Stimulated activated CD8-positive, alpha-beta memory T cell treated with anti-CD3 and anti-CD28 coated beads, Interleukin-7, amount 100 ng/mL, for 4 hours (primary cell): ENCODE measurements at places on chromosomes 6 and 20.
A peak's percentile ranks its signal among the peaks of the same experiment; 100 is the strongest.

DNA sequence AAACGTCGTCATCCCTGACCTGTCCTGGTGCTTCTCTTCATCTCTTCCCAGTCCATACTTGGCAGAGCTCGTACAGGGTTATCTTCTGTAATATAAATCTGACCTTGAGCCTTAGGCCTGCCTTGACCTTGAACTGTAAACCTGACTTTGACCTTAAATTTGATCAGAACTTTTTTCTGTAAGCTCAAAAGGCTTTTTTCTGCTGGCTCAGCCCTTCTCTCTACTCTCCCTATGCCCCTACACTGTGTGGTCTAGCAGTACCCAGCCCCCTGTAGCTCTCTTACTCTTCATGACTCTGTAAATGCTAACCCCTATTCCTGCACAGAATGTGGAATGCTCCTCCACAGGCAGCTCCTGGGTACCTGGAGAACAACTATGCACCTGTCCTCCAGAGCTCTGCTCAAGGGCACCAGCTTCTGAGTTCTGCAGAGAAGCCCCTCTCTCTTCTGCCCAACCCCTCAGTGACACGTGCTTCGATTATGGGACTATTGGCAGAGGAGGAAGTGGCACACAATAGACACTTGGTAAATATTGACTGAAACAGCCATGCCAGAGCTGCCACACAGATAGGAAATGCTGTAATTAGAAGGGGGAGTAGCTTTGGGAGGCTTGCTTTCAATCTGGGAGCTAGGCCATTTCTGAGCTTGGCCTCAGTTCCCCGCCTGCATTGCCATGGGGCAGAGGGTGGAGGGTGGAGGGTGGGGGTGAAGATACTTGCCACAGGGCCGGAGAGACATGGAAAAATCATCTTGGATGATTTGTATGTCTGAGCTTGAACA is 15.4 kb downstream of the SNPH start:
- no peak for DNase-seq

- DNase-seq = no peak
Observed at GRCh38 chr20:15564981-15565380, 1008.3 kb downstream of the KIF16B start.

- no peak for DNase-seq
Observed at GRCh38 chr6:135675862-135676261, 175.6 kb upstream of the PDE7B start.

DNA sequence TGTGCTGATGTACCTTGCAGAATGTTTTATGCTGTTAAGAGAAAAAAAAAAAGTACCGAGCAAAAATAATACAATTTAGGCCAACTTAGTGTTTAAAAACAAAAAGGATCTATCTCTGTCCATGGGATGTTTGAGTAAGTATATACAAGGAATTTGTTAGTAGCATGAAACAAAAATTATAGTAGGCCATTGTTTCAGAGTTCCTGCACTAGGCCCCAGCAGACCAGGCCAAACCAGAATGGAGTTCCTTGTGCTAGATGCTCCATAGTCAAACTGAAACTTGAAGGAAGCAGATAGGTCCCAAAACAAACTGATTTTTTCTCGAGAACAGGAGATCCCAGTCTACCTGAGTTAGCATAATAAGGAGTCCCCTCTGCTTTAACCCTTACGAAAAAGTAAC is 72.5 kb downstream of the SNX9 start:
- no peak for DNase-seq

GRCh38 chr6:38095054-38095453 is 275.5 kb downstream of the ZFAND3 start:
- no peak for DNase-seq

GRCh38 chr6:40328386-40328985 is 258.7 kb downstream of the LRFN2 start:
- no peak for DNase-seq

GRCh38 chr6:28383235-28384142 is 16.1 kb downstream of the ZSCAN12 start:
- DNase-seq = peak; percentile 25

DNA sequence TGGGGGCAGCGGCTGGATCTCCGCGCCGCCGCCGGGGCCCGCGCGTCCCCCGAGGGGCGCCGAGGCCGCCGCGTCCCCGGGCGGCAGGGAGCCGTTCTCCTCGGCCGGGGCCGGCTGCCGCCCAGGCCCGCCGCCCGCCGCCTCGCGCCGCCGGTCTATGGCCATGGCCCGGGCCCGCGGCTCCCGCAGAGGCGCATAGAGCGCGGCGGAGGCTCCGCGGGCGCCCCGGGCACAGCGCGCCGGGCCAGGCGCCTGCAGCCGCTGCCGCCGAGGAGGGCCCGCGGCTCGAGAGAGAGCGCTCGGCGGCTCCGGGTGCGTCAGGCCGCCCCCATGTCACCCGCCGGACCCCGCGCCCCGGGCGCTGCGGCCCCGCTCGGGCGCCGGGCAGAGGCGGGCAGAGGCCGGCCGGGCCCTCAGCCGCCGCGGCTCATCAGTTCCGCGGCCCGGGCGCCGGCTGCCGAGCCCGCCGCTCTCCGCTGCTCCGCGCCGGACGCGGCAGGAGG is 404 bp downstream of the SLC22A23 start:
- no peak for DNase-seq

DNA sequence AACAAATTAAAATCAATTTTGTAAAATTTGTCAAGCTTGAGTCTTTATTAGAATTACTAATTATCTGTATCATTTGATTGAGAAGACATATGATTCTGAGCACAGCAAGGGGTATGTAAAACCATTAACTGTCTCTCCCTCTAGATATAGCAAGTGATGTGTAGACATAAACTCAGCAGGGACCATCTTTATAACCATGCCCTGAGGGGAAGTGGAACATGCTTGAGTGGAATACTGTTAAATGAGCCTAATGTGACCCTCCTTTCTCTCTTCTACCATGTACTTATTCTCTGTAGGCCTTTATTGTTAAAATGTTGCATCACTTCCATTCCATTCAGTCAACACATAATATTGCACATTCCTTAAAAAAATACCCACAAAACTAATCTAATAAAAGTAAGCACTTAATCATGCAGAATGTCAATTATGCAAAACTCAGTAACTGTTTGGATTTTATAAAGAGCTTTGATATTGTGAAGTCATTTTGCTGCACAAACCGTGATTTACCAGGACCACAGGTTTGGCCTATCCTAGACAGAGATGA is 896.6 kb upstream of the MANEA start:
- DNase-seq = no peak

DNA sequence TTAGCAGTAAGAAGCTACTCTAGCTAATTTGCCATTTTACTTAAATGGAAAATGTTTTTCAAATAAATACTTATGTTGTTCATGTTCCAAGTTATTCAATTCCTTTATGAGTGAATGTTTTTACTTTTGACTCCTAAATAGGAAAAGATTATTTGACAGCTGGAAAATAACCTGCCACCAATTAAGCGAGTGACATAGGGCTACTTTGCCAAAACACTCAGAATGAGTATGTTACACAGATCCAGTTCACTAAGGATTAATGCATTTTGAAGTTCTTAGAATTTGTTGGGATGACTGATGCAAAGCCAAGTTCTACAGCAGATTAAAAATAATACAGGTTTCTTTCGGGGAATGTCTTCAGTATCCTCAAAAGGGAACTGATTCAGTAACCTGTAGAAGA is 144.4 kb downstream of the ADGRG6 start:
- DNase-seq = no peak

GRCh38 chr6:6810727-6811126 is 222.2 kb downstream of the LY86 start:
- DNase-seq = no peak

DNA sequence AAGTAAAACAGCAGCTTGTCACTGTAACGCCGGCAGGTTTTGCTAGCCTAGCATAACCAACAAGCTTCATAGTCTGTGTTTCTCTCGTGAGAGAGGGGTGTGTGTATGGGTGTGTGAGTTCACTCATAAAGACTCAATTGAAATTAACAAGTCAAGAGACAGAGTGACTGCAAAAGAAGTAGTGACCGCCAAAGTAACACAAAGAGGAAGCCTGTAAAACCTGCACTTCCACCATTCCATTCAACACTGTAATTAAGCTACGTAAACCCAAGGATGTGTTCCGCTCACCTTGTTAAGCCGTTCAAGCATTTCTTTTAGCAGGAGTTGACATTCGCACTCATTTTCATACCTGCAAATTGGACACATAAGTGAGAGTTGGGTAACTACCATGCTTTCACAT is 6.6 kb downstream of the BFSP1 start:
- no peak for DNase-seq

- DNase-seq = no peak
Observed at GRCh38 chr6:20399518-20399917, 2.2 kb upstream of the E2F3 start.

- no peak for DNase-seq
Observed at GRCh38 chr20:45924391-45925261, 9.9 kb upstream of the PCIF1 start.

DNA sequence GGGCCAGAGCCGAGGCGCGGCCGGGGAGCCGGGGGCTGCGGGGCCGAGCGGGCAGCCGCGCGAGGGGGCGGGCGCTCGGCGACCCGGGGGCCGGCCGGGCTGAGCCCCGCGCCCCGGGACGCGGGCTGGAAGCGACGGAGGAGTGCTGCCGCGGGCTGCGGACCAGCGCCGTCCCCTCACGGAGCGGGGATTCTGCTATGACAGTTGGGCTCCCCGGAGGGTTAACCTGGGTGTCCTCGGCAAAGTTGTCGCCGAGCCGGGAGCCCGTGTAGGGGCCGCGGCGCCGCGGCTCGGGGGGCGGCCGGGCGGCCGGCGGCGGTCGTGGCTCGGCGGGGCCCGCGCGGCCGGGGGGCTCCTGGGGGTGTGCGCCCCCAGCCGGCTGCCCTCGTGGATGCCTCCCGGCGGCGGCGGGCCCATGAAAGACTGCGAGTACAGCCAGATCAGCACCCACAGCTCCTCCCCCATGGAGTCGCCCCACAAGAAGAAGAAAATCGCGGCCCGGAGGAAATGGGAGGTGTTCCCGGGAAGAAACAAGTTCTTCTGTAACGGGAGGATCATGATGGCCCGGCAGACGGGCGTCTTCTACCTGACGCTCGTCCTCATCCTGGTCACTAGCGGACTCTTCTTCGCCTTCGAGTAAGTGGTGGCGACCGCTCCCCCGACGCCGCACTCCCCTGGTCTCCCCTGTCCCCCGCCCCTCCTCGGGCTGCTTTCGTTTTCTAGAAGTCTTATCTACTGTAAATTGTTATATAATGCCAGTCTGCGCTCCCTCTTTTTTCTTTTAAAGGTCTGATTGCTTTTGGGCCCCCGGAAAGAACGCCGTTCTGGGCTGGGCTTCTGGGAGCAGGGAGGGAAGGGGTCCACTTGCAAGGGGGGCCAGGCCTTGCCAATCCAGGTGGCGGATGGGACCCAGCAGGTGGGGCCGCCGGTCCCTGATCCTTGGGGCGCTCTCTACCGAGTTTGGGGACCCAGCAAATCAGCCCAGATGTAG is 936 bp downstream of the ZDHHC14 start:
- peak; percentile 66 for DNase-seq

DNA sequence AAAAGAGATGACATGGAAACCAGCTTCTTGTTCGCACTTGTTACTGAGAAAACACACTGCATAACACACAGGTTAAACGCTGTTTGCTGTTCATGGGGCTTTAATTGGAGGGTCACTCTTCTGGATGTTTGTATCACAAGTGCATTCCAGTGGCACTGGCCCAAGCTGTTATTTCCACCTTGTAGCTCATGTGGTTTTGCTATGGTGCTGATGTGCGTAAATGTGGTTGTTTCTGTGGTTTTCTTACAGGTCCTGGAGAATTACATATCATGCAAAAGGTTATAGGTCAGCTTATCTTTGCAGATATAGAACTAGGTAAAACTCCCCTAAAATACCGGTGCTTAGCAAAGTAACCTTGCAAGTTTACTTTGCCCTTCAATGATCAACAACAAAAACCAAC is 89.3 kb upstream of the AHI1 start:
- DNase-seq = no peak

GRCh38 chr20:52738081-52738480 is 234.1 kb upstream of the TSHZ2 start:
- DNase-seq = no peak

- no peak for DNase-seq
Observed at GRCh38 chr6:44660561-44661220, 273.2 kb downstream of the CDC5L start.

GRCh38 chr20:54474866-54475265 is 527 bp upstream of the DOK5 start:
- DNase-seq = no peak

DNA sequence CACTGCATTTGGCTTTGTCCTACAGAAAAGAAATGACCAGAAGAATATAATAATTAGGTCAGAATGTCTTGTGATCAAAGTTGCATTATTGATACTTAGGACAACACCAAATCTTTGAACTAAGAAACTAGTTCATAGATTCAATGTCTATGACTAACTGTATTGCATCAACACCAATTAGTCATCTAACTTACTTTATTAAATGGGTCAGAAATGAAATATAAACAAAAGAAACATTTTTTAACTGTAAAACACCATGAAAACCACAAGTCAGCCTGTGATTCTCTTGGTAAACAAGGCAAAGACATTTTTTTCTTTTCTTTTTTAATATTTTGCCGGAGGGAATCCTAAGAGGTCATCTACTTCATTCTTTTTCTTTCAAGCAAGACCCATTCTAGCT is 114.1 kb upstream of the HDDC2 start:
- DNase-seq = no peak

- no peak for DNase-seq
Observed at GRCh38 chr20:2984956-2985661, 58.3 kb upstream of the GNRH2 start.

GRCh38 chr6:57432919-57433684 is 115.7 kb downstream of the PRIM2 start:
- DNase-seq = no peak

DNA sequence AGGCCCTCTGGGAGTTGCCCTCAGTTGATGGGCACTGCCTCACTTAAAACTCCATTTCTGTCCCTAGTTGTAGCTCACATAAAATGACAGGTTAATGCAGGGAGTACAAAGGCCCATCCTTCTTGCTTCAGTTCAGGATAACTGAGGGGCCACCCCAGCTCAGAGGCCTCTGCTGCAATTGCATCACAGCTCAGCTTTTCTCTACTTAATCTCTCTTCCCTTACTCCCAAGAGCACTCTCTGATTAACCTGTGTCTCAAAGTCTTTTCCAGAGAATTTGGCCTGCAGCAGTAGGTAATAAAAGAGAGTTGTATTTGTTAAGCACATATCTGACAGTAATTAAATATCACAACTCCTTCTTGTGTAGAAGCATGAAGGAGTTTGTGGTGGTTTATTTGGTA is 40.9 kb upstream of the FLRT3 start:
- no peak for DNase-seq

DNA sequence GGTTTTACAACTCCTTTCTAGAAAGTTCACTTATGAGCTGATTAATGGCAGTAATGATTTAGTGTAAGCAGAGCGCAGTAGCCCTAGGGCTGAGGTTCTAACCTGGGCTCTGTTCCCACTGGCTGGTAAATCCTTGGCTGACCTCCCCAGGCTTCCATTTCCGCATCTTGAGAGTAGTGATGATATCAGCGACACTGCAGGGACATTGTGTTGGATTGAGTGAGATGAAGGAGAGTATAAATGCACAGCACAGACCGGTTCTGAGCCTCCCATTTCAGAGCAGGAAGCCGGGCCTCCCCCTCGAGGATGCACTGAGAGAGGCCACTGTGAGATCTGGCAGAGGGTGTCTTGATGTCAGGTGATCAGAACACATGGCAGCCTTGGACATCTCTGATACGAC is 477.2 kb upstream of the SULF2 start:
- no peak for DNase-seq

GRCh38 chr20:9447182-9447581 is 67.2 kb upstream of the LAMP5 start:
- DNase-seq = no peak

- peak; percentile 40 for DNase-seq
Observed at GRCh38 chr6:41682056-41682477, 43.8 kb downstream of the MDFI start.
